ENCODE measurements at places on chromosomes 12 and 14. TPM values are rescaled to one million over a fixed set of nuclear protein-coding genes. Genes with fewer than 3 reads are reported as not detected.

The RERGL gene
- total RNA-seq, result not detected

The HECTD1 gene
- 37.7 TPM for total RNA-seq

The DEPDC4 gene
- total RNA-seq, result 1.3 TPM

The RDH5 gene
- total RNA-seq, result 3.1 TPM

The CCDC196 gene
- not detected for total RNA-seq

The SDR9C7 gene
- total RNA-seq, result not detected

The OR6C68 gene
- not detected for total RNA-seq

The HOXC4 gene
- total RNA-seq, result 5.2 TPM

The CLEC4C gene
- not detected for total RNA-seq

The CCDC184 gene
- not detected for total RNA-seq

The COCH gene
- 6.2 TPM for total RNA-seq

The SELPLG gene
- 2.5 TPM for total RNA-seq

The CCDC177 gene
- total RNA-seq, result not detected

The SLC7A8 gene
- 0.13 TPM for total RNA-seq

The C3AR1 gene
- not detected for total RNA-seq

The TSPAN11 gene
- total RNA-seq, result 1.0 TPM

The PABPN1 gene
- total RNA-seq, result 89.9 TPM

The GNS gene
- total RNA-seq, result 48.1 TPM

The GPR84 gene
- not detected for total RNA-seq

The OR6C2 gene
- total RNA-seq, result not detected

The DIO2 gene
- total RNA-seq, result 0.53 TPM

The PTCSC3 gene
- total RNA-seq, result not detected

The CCDC197 gene
- not detected for total RNA-seq

The CD4 gene
- total RNA-seq, result not detected

The IL31 gene
- total RNA-seq, result not detected

The PITPNM2 gene
- 0.69 TPM for total RNA-seq

The SMIM41 gene
- total RNA-seq, result not detected

The RTN1 gene
- 1.4 TPM for total RNA-seq

The FAM222A gene
- total RNA-seq, result 1.8 TPM

The TMX1 gene
- total RNA-seq, result 49.6 TPM

The PUS7L gene
- 24.3 TPM for total RNA-seq

All from MG63 (cell line).